Fibroblast of the aortic adventitia (primary cell): ENCODE measurements at places on chromosomes 1 and 21.

GRCh38 chr1:203379825-203380224, 28.9 kb upstream of the FMOD start:
- DNase-seq = peak; percentile 31

GRCh38 chr1:224872832-224873433, 56.5 kb upstream of the DNAH14 start:
- no peak for DNase-seq

DNA sequence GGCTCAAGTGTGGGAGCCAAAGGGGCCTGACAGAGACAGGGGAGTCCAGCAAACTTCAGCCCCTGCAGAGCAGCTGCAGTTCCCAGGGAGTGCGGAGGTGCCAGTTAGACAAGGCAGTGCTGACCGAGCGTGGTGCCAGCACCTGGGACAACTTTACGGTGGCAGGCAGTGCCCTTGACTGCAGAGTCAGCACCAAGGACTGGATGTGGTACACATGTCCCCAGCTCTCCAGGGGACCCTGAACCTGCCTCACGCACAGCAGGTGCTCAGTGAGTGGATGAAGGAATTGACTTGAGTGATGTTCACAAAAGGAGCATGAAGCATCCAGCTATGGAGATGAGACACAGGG, 296.5 kb downstream of the SIPA1L2 start:
- no peak for DNase-seq

DNA sequence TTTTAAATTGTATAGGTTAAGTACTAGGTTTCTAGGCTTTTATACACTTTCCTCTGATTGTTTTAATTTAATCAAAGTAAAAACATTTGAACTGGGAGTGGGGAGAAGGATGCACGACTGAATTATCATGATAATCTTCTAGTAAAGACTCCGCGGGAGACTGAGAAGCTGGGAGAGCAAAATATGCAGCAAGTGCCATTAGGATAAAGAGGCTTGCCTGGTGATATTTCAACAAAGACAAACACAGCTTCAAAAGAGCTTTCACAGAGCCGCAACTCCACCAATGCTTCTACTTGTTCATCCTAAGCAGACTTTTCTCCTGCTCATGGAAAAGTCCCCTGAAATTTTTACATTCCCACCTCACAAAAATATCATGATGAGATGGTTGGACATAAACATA, 239.0 kb upstream of the PTBP2 start:
- DNase-seq = no peak

GRCh38 chr1:39214714-39214997, 10.2 kb downstream of the MACF1 start:
- DNase-seq = no peak

GRCh38 chr1:12001996-12002493, 17.3 kb upstream of the MIIP start:
- peak; percentile 19 for DNase-seq

GRCh38 chr1:27666791-27667254, 5.2 kb downstream of the IFI6 start:
- DNase-seq = no peak

- peak; percentile 97 for DNase-seq
Observed at GRCh38 chr1:121558514-121558913, 373.7 kb downstream of the SRGAP2C start.

- peak; percentile 48 for DNase-seq
Observed at GRCh38 chr1:177925006-177925405, 44.9 kb downstream of the SEC16B start.

- DNase-seq = no peak
Observed at GRCh38 chr1:48018799-48019198, 21.6 kb upstream of the TRABD2B start.

- no peak for DNase-seq
Observed at GRCh38 chr1:210726621-210727020, 397.9 kb downstream of the HHAT start.

DNA sequence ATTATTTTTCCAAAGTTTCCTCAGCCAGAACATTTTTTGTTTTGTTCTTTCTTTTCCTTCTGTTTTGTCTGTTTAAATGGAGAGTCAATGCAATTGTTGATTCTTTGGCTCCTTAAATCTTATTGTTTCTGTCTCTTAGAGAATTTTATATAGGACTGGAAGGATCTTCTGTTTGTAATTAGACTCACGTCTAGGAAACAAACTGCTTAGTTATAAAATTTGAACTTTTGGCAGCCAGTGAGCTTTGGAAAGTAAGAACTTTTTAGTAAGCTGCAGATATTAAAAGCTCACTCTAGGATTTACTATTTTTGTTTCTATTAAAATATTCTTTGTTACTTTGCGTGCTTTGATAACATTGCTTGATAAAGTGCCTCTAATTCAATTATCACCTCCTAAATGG, 109.8 kb upstream of the HNRNPU start:
- DNase-seq = no peak

- peak; percentile 81 for DNase-seq
Observed at GRCh38 chr1:56709269-56709880, 64.3 kb downstream of the PRKAA2 start.

DNA sequence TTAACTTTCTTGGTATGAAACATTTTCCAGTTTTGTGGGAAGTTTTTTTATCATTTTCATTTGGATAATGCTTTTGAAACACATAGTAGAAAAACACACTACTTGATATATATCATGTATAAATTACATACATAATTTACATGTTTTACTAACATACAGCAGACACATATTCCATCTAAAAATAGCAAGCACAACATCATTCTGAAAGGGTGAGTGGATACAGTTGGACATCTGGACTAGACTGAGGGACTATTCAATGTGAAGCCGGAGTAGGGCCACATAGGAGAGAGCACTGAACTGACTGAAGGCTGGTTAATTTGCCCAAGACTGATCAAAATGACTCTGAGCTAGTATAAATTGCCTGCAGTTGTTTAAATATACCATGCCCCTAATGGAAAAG, 11.7 kb downstream of the CDKN2C start:
- peak; percentile 45 for DNase-seq

DNA sequence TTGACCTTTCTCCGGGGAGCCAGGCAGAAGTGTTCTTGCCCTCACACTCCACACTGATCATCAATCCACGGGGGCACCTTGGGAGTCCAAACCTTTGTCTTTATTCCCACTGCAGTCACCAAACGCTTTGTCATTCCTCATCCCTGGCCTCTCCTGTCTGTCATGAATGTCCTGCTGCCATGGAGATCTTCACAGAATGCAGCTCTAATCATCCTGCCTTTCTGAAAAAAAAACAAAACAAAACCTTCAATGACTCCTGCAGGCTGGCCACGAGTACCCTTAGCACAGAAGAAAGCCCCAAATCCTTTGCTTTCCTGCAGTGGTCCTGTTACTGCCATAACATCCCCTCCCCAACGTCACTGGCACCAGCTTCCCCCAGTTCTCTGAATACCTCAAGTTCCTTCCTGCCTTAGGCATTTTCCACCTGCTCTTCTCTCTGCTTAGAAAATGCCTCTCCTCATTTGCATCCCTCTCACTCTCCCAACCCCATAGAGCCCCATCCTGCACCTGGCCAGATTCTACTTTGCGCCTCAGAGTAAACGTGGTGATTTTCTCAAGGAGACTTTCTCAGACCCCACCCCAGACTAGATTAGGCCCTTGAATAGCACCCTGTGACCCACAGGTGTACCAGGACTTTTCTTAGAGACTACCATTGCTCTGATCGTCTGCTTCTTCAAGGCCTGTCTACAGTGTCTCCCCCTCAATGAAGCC, 131.2 kb downstream of the AK5 start:
- DNase-seq = no peak

- peak; percentile 85 for DNase-seq
Observed at GRCh38 chr1:170533298-170533697, 1.3 kb downstream of the GORAB start.
